Cardiac ventricle fibroblast (primary cell): ENCODE measurements at places on chromosomes 2 and 18. TPM values are rescaled to one million over a fixed set of nuclear protein-coding genes. Genes with fewer than 3 reads are reported as not detected.

OBSL1 gene
- 111 and 117 TPM in 2 replicates for total RNA-seq

CRIM1 gene
- 62.3 and 68.2 TPM in 2 replicates for total RNA-seq

UGT1A8 gene
- total RNA-seq: not detected in 2 replicates

TFPI gene
- total RNA-seq: 325 and 346 TPM in 2 replicates

CFAP221 gene
- total RNA-seq: not detected in 2 replicates

SLC9A4 gene
- not detected in 2 replicates for total RNA-seq

POTEI gene
- total RNA-seq: not detected in 2 replicates

CAPN14 gene
- total RNA-seq: not detected in 2 replicates

OR6B2 gene
- total RNA-seq: not detected in 2 replicates

DSG4 gene
- not detected in 2 replicates for total RNA-seq

SLC5A7 gene
- not detected in 2 replicates for total RNA-seq

SOS1 gene
- 34.9 and 38.8 TPM in 2 replicates for total RNA-seq

ZC3H8 gene
- 5.6 and 17.7 TPM in 2 replicates for total RNA-seq

LRP2 gene
- total RNA-seq: not detected in 2 replicates

SOX11 gene
- not detected in 2 replicates for total RNA-seq

NCKAP5 gene
- total RNA-seq: not detected in 2 replicates

EN1 gene
- 0.37 TPM in 1 of 2 replicates, not detected in the other for total RNA-seq
